Glomerular endothelial cell (primary cell): ENCODE measurements at places on chromosomes 2 and 18.

- DNase-seq = no peak
Measured at GRCh38 chr2:111157071-111157661, 36.5 kb downstream of the BCL2L11 start.

DNA sequence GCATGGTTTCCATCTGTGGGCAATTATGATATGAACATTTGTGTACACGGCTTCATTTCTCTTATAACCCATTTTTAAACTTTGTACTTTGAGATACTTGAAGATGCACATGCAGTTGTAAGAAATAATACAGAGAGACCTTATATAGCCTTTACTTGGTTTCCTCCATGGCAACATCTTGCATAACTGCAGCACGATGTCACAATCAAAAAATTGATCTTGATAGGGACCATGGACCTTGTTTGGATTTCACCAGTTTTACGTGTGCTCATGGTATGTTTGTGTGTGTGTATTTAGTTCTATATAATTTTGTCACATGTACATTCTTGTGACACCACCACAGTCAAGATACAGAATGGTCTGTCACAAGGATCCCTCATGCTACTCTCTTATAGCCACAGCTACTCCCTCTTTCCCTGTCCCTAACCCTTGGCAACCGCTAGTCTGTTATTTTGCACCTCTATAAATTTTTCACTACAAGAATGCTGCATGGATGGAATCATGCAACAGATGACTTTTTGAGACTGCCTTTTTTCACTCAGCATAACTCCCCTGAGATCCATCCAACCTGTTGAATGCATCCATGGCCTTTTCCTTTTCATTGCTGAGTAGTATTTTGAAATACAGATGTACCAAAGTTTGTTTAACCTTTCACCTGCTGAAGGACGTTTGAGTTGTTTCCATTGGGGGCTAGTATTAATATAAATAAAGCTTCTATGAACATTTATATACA is 19.4 kb upstream of the MLPH start:
- DNase-seq = no peak

DNA sequence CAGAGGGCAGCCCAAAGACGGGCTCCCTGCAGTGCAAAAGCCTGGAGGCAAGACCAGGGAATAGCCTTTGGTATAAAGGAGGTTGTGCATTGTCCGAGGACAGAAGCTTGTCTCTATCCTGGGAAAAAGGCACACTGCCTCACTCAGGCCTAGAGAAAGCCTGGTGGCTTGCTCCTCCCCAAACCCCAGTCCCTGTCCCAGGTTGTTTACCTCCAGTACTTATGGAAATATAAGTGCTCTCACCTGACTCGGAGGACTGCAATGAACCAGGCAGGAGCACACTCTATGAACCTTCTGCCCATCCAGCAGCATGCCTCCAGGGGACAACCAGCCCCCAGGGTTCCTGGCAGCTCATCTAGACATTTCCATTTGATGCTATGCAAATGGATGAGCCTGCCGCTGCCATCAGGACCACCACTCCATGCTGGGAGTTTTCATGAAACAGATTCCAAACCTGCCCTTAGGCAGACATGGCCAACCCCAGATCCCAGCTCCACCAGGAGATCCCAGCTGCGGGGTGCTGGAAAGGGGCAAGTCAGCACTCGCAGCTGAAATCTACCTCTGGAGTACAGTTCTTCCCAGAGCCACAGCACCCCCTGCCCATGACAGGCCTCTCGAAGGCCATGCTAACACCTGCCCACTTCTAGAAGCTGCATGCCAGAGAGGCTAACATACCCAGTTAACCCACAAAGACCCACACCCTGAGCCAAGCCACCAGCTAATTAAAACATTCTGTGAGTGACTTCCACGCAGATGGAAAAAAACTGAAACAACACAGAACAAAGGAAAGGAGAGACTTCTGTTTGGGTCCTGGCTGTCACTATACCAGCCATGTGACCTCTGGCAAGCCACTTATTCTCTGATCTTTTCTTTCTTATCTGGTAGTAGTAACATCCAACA is 101.7 kb downstream of the TTC32 start:
- DNase-seq = no peak

- DNase-seq = no peak
Measured at GRCh38 chr2:25388491-25388890, 46.8 kb upstream of the DNMT3A start.

GRCh38 chr2:204329016-204329415 is 216.3 kb upstream of the PARD3B start:
- DNase-seq = no peak

DNA sequence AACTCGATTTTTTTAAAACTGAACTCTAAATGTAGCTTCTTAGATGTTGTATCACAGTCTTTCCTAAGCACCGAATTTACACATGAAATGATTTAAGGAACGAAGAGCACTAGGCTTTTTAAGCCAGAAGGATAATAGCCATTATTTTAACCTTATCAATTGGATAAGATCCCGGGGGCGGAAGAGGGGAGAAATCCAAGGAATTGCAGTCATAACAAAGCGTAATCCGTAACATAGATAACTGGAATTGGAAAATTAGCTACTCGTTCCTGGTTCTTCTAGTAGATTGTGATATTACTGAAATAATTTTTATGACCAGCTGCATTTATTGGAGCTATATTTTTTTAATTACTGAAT is 988 bp upstream of the KANSL1L start:
- no peak for DNase-seq

- peak; percentile 94 for DNase-seq
Measured at GRCh38 chr18:3603421-3604234, 153.7 kb downstream of the TGIF1 start.
